ENCODE measurements at places on chromosomes 1 and 21.

DNA sequence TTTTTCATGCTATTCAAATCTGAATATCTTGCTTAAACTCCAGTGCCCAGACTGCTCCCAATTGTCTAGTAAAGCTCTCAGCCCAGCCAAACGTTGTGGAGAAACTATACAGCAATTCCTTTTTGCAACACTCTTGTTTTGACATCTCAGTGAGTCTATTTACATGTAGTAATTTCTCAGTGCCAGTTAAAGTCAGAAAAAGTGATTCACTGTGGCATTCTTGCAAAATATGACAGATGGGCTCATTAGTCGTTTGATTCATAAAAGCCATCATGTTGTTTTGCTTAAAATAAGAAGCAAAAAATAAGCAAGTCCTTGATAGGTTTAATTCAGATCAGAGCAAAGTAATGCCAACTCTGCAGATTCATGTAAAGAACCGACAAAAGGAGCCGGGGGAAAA is 20.7 kb upstream of the TMPRSS15 start:
- no peak for DNase-seq

DNA sequence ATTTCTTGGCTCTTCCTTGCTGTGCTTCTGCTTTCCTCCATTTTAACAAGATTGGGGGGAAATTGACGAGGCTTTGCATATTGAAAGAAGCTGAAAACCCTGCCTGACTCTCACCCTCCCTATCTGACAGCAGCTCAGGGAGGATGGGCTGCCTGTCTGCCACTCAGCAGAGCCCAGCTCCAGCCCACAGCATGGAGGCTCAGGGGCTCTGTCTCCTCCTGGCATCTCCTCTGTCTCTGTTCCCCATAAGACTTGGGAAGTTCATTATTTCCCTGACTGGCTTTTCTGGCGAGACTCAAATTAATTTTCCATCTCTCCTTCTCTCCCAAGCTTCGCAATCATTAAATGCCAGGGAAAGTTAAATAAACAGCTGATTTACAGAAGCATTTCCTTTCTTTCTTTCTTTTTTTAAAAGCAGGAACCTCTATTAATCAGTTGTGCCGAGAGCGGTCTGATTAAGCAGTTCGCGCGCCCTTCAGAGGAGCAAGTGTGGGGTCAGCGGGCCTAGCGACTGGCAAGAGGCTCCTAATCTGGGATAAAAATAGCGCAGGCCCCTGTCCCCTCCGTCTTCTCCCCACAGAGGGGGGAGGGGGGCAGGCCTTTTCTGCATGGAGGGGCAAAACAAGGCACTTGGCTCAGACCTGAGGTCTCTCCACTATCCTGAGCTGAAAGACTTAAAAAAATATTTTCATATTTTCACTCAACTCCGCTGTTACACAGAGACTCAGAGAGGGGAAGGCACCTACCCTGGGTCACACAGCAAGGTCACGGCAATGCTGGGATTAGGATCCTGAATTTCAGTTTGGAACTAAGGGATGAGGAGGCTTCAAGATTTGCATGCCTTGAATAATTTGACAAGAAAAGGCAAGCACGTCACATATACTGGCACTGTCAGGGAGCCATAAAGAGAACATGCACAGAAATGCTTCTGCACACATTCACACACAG is 170.4 kb downstream of the ACTL8 start:
- DNase-seq = no peak

DNA sequence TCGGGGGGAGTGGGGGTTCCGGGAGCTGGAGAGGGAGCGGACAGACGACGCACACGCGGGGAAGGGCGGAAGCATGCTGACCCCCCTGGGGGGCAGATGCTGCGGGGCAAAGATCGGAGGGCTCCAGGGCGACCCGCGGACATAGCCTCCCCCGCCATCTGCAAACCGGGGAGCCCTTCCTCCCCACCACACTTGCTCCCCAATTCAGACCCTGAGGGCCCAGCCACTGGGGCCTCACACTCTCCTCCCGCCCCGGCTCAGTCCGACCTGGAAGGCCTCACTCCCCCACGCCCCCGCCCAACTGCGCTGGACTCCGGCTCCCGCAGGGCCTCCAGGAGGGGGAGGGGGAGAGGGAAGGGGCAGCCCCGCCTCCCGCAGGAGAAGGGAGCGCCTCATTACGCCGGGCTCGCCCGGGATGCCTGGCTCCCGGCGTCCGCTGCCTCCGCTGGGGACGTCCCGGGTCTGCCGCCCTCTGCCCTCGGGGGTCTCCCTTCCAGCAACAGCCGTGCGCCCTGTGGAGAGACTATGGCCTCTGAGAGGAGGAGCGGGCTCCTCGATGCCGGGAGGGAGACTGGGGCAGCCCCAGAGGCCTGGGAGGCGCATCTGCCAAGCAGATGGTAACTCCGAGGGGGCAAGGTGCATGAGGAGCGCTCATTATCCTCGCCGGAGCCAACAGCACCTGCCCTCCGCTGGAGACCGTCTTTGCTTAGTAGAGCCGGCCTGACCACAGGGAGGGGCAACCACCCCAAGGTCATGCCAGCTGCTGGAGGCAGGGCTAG is 636 bp upstream of the CAMK2N1 start:
- DNase-seq = no peak

- DNase-seq = no peak
Observed at GRCh38 chr1:57162607-57163261, 196.9 kb upstream of the C8B start.

DNA sequence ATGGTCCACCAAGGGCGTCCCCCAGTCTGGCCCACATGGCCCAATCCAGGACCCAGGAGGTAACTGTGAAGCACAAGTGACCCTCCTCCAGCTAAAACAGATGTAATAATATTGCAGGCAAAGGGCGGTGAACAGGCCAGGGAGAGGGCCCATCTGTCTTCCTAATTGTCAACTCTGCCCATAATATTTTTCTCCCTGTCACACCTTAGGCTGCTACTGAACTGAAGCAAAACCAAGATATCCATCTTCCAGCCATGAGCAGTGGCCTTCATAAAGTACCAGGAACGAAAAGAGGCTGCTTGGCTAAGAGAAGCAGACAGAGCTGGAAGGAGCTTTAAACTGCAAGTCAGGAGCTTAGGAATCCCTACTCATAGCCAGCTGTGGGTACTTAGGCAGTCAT is 3.1 kb downstream of the KANK4 start:
- DNase-seq = no peak

DNA sequence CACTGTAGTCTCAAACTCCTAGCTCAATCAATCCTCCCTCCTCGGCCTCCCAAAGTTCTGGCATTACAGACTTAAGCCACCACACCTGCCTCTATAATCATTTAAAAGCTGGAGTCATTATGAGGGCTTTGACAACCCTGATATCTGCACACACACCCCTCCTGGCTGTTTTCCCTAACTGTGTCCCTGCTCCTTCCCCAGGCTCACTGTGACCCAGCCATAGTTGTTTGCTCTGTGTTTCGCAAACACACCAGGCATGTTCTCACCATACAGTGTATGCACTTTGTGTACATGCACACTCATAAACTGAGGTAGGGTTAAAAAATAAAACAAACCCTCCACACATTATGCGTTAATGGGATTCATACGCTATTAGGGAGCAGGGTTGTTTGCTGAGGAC is 21.8 kb upstream of the IL20 start:
- DNase-seq = no peak

GRCh38 chr1:180230791-180231505 is 884 bp downstream of the LHX4 start:
- no peak for DNase-seq

GRCh38 chr1:71053758-71054157 is 6.1 kb upstream of the PTGER3 start:
- DNase-seq = no peak

DNA sequence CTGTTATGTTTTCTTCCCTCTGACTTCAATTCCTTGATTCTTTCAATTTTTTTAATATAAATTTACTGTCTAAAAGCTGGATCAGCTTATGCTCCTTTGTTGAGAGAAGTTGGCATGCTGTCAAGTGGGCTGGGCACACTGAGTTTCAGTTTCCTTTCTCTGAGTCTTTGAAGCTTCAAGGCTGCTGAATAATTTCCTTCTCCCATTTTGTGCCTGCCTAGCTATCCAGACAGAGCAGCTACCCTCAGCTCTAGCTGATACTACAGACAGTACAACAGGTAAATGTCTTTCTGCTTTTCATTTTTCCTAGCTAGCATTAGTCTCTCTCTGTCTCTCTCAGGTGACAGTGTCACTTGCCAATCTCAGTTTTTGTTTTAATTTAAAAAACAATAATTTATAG is at the start of gene IFI44:
IFI44 (plus strand) TSS at position 204 of the 400 bp plus-strand sequence. CDS start 365 bp downstream, outside the sequence.
- DNase-seq = peak; percentile 50

- no peak for DNase-seq
Observed at GRCh38 chr1:35745124-35745730, 24.6 kb downstream of the CLSPN start.

- no peak for DNase-seq
Observed at GRCh38 chr1:11339346-11340232, 66.6 kb downstream of the UBIAD1 start.

DNA sequence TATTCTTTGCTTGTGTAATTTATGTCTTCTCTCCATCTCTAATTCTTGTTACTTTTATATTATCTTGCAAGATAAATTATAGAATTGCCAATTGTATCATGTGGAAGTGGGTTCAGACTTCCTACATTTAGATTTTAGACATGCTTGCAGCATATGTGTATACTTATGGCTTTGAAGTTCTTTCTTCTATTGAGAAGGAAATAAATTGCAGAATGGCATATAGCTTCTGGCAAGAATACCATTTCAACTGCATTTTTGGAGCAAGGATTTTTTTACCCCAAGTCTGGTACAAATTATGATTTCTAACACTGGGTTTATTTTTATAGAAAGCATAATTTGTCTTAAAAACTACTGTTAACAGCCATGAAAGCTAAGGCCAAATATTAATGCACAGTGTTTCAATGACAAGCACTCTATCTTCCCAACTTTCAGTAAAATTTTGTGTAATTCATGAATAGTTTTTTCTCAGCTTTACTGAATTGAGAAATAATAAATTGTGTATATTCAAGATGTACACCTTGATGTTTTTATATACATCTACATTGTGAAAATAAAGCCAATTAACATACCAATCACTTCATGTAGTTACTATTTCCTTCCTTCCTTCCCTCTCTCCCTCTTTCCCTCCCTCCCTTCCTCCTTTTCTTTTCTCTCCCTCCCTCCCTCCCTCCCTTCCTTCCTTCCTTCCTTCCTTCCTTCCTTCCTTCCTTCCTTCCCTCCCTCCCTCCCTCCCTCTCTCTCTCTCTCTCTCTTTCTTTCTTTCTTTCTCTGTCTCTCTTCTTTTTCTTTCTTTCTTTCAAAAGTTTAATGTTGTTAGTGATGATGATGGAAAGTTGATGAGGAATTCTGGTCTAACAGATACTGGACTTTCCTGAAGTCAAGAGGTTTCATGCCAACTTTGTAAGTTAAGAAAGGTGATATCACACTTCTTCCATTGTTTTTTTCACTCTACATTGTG is 47.1 kb upstream of the HMCN1 start:
- no peak for DNase-seq

DNA sequence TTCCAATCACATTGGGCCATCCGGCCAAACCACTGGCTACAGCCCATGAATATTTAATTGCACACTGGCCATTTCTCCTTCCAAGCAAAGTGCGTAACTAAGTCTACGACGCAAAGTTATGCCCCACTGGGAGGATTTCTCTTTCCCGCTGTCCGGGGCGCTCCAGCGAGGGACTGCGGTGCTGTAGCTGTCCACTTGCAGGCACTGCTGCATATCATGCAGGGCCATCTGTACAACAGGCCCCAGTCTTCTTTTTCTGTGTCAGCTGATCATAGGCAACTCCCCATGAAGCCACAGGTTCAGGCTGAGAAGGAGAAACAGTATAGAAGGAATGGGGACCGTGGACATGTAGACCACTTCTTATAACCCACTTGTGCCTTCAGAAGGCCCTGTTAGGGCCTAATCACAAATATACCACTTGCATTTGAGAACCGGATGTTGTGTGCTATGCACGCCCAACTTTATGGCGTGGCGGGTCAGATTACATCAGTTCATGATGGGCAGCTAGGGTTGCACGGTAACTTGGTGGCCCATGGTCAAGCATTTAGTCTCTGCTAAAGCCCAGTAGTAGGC is 58.0 kb downstream of the ADSS2 start:
- DNase-seq = no peak

- DNase-seq = no peak
Observed at GRCh38 chr1:81298266-81298665, 502.5 kb upstream of the ADGRL2 start.

- no peak for DNase-seq
Observed at GRCh38 chr1:236853921-236854604, 59.0 kb downstream of the MTR start.

- no peak for DNase-seq
Observed at GRCh38 chr1:198024336-198024735, 107.2 kb downstream of the LHX9 start.

DNA sequence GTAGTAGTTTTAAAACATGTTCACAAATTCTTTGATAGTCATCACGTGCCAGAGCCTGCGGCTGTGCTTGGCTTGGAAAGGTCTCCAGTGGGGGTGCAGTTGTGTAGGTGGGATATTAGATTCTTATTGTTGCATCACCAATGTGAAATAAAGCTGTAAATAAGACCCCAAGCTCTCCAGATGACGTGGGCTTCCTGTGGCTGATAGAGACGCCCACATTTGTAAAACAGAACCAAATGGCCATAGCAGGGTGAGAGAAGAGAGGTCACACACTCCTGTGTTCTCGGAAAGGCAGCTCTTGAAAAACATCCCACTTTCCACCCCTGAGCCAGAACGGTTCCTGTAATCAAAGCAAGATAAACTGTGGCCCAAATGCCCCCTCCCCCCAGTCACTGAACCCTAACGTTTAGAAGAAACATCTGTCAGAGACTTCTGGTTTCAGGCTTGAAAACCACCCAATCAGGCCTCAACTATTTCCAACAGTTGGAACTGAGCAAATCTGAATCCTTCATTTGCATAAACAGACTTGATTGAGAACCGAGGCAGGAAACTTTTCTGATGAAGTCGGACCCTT is 6.6 kb upstream of the NTPCR start:
- DNase-seq = no peak

DNA sequence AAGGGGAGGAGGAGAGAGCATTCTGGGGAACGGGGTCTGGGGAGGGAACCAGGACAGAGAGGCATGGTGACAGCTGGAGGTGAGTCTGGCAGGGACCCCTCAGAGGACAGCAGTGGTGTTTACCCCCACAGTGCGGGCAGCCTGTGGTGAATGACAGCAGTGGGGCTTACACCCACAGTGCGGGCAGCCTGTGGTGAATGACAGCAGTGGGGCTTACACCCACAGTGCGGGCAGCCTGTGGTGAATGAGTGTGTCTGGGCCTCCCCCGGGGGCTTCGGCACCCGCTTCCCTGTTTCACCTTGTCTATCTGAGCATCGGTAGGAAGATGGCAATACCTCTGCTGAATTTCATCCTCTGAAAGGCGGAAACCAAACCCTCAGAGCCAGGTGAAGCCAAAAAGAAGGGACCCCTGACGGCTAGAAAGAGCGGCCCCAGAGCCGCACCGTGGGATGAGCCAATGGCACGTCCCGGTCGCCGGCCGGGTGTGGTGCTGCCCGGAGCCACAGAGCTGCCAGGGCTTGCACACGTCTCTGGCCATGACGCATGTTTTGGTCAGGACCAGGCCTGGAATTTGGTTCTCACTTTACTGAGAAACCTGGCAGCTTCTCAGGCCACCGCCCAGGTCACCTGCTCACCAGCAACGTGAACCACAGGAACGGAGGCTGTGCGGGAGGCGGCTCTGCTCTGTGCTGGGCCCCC is 54.1 kb downstream of the SIK1 start:
- no peak for DNase-seq
